Stimulated activated naive B cell treated with anti-CD40 and anti-IgM and Interleukin-4, amounts not matched to agents 10 μg/mL and 1 μg/mL and 100 μg/mL, for 72 hours (primary cell): ENCODE measurements at places on chromosomes 12 and 14.

DNA sequence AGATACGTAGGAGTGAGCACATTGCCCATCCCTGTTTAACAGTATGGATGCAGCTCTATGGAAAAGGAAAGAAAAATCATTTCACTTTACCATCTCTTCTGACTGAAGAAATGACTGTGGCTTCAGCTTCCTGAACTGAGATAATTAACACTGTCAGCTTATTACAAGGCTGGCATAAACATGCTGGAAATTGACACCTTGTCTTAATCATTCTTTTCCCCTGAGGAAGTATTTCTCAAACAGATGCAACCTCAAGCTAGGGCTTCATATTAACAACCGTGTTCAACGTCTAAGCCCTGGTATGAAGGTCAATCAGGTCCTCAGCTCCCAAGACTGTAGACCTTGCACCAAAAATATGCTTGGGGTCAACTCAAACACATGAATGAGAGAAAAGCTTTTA is 25.0 kb downstream of the RERG start:
- no peak for DNase-seq

GRCh38 chr12:81800298-81801148 is 41.4 kb upstream of the PPFIA2 start:
- DNase-seq: no peak

DNA sequence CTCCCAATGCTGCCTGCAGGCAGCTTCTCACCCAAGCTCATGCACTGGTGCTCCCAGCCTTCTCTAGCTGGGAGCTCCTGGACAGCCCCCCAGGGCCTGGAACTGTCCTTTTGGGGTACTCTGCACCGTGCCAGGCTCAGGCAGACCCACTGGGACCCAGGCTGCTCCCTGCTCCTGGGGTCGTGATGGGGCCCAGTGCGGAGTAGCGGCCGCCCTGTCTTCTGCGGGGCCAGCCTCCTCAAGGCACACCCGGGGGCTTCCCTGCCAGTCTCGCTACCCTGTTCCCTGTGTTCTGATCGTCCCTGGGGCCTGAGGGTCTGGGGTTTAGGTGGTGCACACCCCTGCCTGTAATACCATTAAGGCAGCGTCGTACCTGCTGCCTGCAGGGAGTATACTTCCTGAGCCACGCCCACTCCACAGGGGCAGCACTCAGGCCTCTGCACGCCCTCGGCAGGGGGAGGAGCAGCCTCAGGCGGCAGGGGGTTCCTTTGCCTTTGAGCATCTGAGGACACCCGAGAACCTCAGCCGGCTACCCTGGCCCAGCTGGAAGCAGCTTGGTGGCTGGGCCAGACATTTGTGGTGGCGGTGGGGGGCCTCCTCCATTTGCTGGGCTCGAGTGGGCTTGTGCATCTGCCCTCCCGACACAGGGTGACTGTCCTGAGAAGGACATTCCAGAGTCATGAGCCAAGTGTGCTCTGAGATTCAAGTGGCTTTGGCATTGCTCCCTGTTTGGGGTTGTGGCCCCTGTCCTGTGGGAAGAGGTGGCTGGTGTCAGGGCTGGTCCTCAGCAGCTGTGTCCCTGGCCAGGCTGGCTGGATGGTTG is 9.2 kb upstream of the CRIP2 start:
- DNase-seq: no peak

GRCh38 chr12:56011509-56012090 is 9.2 kb upstream of the IKZF4 start:
- no peak for DNase-seq

- no peak for DNase-seq
Measured at GRCh38 chr12:8661016-8661415, 1.6 kb downstream of the MFAP5 start.

DNA sequence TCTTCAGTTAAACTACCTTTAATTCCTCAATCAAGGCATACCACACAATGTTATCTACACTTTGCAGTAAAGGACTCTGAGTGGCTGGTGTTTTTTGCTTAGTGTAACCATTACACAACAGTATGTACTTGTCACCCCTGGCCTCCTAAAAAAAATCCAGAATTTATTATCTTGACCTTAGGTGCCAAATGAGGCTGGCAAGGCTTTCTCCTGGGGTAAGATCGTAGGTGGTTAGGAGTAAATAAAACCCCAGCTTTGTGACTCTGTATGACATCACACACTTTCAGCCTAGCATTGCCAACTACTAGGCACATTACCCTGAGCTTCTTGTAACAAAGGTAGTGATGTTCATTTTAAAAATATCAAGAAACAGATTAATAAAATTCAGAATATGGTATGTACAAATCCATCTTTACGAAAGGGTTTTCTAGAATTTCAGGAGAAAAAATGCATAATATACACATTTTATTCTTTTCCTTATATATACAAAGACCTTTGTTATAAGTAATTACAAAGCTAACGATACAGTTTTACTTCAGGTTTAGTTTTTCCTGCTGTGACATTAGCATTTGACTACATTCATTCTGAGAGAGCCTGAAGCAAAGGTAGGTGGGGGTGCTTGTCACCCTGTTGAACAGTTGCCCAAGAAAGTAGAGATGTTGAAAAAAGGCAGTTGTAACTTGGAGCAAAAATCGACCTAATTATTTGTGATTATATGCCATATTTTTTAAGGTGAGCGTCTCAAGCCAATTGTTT is 13.5 kb downstream of the TCL1A start:
- no peak for DNase-seq

- DNase-seq: peak; percentile 63
Measured at GRCh38 chr12:53299101-53299453, 418 bp upstream of the MYG1 start.

- no peak for DNase-seq
Measured at GRCh38 chr12:23921099-23921856, 28.2 kb downstream of the SOX5 start.

GRCh38 chr14:90697577-90698206 is 118.5 kb downstream of the TTC7B start:
- peak; percentile 58 for DNase-seq

GRCh38 chr14:89206389-89207031 is 210.5 kb downstream of the FOXN3 start:
- no peak for DNase-seq

GRCh38 chr14:94888121-94888520 is 118.2 kb upstream of the GSC start:
- no peak for DNase-seq

DNA sequence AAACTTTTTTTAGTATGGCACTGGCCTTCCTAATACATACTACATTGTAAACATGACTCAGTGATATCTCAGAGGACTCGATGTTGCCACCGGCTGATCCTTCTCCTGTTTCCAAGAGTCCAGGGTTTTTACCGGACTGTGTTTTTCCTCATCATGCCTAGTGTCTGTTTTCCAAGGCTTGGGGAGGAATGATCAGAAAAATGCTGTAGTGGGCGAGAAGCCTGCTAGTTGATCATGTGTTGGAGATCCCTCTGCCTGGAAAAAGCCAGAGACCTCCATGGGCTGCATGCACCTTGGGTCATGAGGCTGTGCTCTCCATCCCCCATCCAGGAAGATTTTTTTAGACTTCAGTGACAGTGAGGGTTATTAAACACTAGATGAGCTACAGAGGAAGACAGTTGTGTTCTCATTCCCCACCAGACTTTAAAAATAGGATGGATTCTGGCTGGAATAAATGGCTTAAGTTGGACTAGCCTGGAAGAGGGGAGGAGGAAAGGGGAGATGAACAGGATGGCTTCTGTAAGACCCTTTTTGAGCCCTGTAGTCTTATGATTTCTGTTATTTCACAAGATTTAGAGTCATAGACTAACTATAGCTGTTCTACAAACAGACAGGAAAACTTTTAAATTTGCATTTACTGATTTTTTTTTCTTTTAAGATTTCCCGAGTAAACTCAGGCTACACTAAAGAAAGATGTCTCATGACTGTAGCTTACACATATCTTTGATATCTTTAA is 145.7 kb downstream of the SAMD4A start:
- DNase-seq: no peak

DNA sequence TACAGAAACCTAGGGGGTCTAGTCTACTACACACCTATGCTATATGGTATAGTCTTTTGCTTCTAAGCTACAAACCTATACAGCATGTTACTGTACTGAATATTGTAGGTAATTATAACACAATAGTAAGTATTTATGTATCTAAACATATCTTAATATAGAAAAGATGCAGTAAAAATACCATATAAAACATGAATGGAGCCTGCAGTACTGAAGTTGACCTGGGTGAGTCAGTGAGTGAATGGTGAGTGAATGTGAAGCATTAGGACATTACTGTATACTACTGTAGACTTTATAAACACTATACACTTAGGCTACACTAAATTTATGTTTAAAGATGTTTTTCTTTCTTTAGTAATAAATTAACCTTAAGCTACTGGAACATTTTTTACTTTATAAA is 13.1 kb upstream of the ABCD2 start:
- no peak for DNase-seq

- DNase-seq: no peak
Measured at GRCh38 chr14:100589071-100589759, 2.0 kb upstream of the BEGAIN start.

DNA sequence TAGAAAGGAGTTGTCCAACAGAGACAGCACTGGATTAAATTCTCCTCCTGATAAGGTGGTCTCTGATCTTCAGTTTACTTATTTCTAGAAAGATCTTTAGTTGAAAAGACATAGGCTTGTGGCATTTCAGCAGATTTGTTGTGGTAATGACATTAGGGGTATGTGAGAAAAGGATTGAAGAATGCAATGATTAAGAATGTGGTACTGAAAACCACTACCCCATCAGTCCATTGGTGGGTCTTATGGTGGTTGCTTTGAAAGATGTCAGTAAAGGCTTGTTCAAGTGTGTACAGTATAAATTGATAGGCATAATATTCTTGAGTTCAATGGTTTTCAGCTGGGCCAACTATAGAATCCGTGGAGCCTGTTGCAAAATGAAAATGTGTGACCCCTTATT is 10.8 kb downstream of the PPFIBP1 start:
- no peak for DNase-seq

- DNase-seq: no peak
Measured at GRCh38 chr12:47862167-47862750, 42.5 kb downstream of the VDR start.

- DNase-seq: no peak
Measured at GRCh38 chr14:95297832-95298231, 21.9 kb downstream of the CLMN start.

DNA sequence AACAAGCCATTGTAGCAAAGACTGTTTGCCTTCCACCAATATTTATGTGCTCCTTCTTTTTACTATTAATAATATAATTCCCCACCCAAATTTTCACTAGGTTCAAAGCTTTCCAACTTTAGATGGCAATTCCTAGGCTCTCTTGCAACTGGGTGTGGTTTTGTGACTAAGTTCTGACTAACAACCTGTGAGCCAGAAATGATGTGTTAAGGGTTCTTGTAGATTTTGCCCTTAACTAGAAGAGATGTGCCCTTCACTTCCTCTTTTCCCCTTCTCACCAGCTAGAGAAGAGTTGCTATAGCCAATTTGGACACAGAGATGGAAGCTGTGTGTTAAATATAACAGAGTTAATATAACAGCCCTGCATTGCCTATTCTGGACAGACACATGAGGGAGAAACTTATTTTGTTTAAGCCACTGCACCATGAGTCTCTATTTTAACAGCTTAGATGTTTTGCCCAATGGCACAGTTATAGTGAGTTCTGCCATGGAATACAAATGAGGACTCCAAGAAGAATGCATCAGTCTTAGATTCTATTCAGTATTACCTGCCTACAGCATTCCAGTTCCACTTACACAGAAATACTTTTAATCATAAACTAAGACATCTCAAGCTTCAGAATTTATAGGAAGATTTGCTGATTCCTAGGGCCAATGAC is 216.2 kb downstream of the DUSP6 start:
- DNase-seq: no peak

DNA sequence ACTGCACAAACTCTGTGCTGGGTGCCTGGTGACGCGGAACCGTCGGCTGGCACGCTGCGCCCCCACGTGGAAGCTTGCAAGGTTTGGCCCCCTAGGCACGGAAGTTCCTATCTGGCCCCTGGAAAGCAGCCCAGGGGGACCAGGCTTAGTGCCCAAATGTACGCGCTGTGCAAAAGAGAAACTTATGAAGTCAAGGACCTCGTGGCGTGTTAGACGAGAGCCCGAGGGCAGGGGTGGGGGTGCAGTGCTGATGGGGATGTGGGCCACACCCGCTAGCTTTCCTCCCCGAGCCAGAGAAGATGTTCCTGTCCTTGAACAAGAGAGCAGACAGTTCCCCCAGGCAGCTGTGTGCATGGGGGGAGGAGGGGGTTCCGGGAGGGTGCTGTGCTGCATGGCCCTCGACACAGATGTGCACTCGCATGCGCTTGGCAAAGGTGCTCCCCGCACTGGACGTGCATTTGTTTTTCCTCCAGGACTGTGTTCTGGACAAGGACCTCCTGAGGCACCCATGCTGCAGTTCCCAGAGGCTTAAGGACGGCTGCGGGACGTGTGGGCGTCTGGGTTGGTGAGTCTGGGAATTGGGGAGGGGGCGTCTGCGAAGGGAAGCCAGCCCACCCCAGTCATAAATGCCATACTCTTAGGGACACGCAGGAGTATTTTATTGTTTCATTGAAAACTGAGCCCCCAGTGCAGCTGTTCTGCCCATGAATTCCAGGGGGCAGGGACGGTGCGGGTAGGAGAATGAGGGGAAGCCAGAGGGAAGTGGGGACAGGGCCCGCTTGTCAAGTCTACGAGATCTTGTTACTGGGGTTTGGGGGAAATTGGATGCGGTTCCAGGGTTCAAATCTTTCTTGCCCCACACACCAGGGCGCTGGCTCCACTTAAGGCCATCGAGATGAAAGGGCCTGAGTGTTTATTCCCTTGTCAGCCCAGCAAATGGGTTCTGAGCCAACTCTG is 80.0 kb downstream of the NTF3 start:
- no peak for DNase-seq
